ENCODE measurements at places on chromosomes 7 and 10.

- DNase-seq = no peak
Measured at GRCh38 chr10:25048450-25048849, 32.0 kb downstream of the THNSL1 start.

GRCh38 chr10:43865265-43866135, 216.8 kb upstream of the ZNF32 start:
- DNase-seq = no peak

GRCh38 chr10:35770817-35771355, 128.8 kb upstream of the FZD8 start:
- DNase-seq = no peak

- DNase-seq = no peak
Measured at GRCh38 chr10:115948465-115948864, 324.5 kb downstream of the GFRA1 start.

DNA sequence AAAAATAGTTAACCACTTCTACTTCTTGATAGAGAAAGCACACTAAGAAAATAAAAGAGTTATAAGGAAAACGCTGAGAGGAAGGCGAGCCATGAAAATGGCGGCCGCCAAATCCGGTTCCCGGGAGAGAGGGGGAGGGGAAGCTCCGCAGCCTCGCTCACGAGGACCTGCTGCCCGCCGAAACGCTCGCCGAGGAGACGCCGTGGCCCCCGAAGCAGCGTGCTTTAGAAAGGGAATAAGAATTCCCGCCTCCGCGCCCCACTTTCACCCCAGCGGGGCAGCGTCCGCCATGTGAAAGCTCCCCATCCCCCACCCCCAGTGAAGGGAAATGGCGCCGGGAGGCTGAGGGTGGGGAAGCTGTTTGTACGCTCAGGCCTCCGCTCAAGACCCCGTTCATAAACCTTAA, 505 bp downstream of the HNRNPA2B1 start:
- peak; percentile 35 for DNase-seq

GRCh38 chr10:5070648-5071410, 23.4 kb upstream of the AKR1C3 start:
- DNase-seq = no peak

- no peak for DNase-seq
Measured at GRCh38 chr7:92250603-92251002, 4.8 kb downstream of the ANKIB1 start.

GRCh38 chr7:38171623-38172391, 6.2 kb upstream of the STARD3NL start:
- DNase-seq = no peak

DNA sequence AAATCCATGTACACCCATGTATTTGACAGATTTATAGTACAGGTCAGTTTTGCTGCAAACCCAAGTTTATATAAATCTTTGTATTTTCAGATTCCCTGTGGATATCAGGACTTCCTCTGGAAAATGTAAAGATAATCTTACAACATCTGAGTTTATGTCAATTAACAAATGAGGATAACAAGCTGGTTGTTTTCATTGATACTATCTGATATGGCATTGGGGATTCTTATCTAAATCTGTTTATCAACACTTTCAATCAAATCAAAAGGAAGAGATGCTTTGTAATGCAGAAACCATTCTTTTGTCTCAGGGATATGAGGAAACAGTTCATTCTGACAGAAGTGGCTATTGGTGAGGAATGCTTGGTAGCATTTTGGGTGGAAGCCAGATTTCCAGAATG, 64.9 kb upstream of the FAM204A start:
- DNase-seq = no peak

GRCh38 chr10:112137154-112137987, 46.2 kb downstream of the GPAM start:
- DNase-seq = peak; percentile 76

DNA sequence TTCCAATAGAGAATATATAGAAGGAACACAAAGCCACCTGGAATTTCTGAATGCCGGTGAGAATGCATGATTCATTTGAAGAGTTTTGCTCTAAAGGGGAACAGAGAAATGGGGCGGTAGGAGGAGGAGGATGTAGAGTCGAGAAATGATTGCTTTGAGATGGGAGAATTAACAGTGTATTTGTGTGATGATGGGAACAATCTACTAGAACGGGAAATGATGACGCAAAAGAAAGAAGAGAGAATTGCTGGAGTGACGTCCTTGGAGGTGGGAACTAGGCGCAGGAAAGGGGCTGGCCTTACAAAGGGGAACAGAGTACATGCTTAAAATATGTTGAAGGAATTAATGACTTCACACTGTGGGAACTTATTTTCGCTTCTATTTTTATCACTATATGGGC, 188.1 kb downstream of the SDHAF3 start:
- DNase-seq = no peak

DNA sequence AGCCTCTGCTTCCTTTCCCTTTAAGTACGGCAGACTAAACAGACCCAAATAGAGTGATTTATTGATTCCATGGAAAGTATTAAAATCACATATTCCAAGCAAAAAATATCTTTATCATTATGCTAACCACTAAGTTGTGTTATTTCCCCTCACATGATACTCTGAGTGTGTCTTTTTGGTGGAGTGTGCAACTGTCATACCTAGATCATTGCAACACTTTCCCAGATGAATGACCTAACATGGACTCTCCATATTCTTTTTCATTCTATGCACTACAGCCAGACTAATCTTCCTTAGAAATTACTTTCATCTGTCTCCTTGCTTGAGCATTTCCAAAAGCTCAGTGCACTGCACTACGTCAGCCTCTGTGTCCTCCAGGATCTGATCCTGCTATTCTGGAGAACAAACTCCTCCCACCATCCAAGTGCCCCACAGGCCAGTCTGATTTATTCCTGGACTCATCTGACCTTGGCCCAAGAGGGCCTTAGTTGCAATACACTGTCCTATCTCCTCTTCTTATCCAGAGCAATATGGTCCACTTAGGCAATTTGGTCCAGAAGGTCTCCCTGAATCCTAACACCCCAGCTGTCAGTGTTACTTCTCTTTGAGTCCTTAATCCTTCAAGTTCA, 263.3 kb upstream of the KLF6 start:
- DNase-seq = no peak

DNA sequence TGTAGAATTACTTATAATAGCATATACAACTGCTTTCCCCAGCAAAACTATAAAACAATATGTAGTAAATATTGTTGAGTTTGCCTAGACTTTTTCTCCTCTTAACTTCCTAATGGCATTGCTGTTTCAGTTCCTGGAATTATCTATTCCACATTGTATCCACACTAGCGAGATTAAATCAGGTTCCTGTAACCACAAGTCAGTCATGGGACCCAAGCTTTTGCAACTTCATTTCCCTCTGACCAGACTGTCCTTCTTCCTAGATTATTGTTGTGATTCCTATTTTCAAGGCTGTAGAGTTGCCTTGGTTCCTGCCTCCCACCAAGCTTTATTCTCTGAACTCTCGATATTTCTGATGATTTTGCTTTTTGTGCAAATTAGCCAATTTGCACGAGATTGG, 173.3 kb upstream of the ZNF804B start:
- no peak for DNase-seq

GRCh38 chr10:21527598-21528235, 2.2 kb upstream of the SKIDA1 start:
- DNase-seq = no peak

- DNase-seq = no peak
Measured at GRCh38 chr7:18754766-18755165, 259.2 kb downstream of the HDAC9 start.

GRCh38 chr7:157485361-157485831, 148.6 kb downstream of the DNAJB6 start:
- no peak for DNase-seq

GRCh38 chr10:82278401-82279182, 403.6 kb downstream of the NRG3 start:
- DNase-seq = peak; percentile 11

DNA sequence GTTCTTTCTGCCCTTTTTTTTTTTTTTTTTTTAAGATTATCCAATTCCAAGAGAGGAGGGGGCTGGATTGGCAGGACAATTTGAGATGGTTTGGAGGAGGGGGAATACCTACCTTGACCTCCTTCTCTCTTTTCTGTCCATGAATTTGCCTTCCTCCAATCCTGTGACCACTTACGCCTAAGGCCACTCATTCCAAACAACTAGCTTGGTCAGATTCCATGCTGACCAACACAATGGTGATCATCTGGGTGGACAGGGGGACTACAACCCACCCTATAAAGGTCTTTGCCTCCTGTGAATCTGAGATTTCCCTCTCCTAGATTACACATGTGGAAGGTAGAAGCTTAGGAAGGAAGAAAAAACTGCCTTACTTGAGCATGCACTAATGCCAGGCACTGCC, 2.3 kb upstream of the LDB1 start:
- no peak for DNase-seq

DNA sequence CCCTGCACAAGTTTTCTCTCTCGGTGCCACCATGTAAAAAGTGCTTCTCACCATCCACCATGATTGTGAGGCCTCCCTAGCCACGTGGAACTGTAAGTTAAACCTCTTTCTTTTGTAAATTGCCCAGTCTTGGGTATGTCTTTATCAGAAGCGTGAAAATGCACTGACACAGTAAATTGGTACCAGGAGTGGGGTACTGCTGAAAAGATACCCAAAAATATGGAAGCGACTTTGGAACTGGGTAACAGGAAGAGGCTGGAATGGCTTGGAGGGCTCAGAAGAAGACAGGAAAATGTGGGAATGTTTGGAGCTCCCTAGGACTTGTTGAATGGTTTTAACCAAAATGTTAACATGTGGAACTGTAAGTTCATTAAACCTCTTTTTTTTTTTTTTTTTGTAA, 15.6 kb upstream of the SLC13A1 start:
- no peak for DNase-seq

- DNase-seq = no peak
Measured at GRCh38 chr7:25196132-25196896, 32.0 kb downstream of the NPVF start.

GRCh38 chr7:6238309-6238925, 34.0 kb downstream of the CYTH3 start:
- DNase-seq = no peak

DNA sequence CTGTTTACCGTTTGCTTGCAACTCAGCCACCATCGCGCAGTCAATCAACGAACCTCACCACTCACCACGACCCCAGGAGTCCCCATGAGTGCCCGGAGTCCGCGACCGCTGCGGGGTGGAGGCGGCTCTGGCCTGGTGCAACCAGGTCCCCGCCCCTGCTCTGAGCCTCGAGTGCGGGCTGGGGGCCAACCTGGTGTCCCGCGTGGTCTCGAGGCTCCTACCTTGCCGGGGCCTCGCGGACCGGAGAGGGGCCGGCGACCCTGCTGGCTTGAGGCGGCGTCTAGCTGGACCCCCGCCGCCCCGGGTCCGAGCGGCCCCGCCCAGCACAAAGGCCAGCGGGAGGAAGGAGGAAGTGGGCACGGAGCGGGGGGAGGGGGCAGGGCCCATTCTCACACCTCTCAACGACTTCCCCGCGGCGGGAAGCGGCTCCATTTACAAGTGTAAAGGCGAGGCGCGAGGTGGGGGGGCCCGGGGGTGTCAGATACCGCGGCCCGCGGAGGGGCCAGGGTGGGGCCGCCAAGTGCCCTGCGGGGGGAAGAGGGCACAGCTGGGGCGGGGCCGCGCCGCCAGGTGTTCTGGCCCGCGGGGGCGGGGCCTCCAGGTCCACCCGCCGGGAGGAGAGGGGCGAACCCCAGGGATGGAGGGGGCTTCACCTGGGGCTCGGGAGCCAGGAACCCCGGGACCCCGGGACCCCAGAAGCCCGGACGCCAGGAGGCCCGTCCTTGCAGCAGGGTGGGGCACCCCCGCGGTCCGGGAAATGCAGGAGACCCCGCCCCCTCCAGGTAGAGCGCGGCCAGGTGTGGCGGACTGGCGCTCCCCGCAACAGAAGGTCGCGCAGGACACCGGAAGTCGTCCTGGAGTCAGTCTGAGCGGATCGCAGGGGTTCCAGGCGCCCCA, 8.6 kb downstream of the CTBP2 start:
- no peak for DNase-seq

DNA sequence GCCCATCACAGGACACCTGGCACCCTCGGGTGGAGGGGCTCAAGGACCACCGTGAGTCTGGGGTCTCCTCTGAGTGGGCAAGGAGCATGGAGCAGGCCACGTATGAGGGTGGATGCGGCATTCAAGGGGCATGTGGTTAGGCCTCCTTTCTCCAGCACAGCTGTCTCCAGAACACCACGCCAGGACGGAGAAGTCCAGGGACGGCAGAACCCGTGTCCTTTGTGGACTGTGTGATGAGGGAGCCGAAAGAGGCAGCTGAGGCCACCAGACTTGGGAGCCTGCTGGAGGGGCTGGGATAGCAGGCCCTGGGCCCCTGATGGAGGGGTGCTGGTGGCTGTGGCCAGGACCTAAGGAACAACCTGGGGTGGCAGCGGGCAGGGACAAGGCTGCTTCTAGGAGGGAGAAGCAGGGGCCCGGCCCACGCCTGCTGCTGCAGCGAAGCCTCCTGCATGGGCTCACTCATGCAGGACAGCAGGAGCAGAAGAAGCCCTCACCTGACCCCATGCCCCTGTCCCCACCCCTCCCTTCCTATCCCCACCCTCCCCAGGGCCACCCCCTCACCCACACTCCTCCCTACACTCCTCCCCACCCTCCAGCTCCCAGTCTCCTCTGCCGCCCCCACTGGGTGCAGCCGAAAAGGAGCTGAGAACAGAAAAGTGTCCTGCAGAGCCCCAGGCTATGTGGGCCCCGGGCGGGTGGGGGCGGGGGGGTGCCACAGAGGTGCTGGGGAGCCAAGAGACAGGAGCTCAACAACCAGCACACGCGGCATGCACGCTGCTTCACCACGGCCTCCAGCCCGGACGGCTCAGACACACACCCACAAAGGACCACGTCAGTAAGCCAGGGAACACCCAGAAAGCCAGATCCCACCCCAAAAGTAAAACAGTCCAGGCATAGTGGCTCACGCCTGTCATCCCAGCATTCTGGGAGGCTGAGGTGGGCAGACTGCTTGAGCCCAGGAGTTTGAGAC, 29.7 kb downstream of the ZFAND2A start:
- DNase-seq = no peak

DNA sequence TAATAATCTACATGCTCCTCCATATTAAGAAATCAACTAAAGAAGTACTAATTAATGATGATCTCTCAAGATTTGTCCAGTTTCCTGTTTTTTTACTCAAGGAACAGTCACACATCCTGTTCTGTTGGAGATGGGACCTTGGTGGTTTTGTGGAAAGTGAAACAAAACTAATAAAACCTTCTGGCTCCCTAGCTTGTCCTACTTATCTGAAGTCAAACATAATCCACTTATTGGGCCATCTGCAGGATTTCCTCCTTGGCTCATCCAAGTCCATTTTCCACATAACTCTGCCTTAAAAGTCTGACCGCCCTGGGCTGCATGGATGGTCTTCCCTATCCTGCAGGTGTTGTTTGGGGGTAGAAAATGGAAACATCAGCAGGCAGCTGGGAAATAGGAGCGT, 39.4 kb upstream of the TARP start:
- DNase-seq = no peak

- no peak for DNase-seq
Measured at GRCh38 chr10:37479469-37479868, 354.1 kb downstream of the ANKRD30A start.

Data from GM13977 (cell line).